Right ventricle myocardium inferior (tissue), 1 donor: ENCODE measurements at places on chromosomes 7 and 10. TPM values are rescaled to one million over a fixed set of nuclear protein-coding genes. Genes with fewer than 3 reads are reported as not detected.

GRCh38 chr10:71578069-71578468 lies 141.5 kb downstream of the C10orf105 start:
- DNase-seq = no peak

GRCh38 chr10:78473006-78473405 lies 439.3 kb downstream of the RPS24 start:
- DNase-seq = no peak

Gene TEX36
- not detected for total RNA-seq

DNA sequence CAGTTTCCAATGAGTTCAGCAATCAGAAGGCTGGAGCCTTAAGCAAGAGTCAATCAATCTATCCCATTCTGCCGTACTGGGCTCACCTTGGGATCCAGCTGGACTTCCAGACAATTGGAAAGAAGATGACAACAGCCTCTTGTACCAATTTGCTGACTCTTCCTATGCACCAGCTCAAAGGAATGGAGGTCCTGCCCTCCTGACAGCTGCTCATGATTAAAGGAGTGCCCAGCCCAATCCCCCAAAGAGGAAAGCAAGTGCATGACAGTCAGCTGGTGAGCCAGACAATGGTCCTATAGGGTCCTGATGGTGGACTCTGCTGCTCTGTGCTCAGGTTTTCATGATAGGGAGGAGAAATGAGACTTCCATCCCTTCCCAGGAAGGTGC lies 25.1 kb downstream of the VSTM4 start:
- DNase-seq = no peak

Gene FEZF1
- not detected for total RNA-seq

Gene GDF10
- total RNA-seq = 0.27 TPM

GRCh38 chr7:46054915-46055314 lies 133.8 kb upstream of the IGFBP3 start:
- no peak for DNase-seq

DNA sequence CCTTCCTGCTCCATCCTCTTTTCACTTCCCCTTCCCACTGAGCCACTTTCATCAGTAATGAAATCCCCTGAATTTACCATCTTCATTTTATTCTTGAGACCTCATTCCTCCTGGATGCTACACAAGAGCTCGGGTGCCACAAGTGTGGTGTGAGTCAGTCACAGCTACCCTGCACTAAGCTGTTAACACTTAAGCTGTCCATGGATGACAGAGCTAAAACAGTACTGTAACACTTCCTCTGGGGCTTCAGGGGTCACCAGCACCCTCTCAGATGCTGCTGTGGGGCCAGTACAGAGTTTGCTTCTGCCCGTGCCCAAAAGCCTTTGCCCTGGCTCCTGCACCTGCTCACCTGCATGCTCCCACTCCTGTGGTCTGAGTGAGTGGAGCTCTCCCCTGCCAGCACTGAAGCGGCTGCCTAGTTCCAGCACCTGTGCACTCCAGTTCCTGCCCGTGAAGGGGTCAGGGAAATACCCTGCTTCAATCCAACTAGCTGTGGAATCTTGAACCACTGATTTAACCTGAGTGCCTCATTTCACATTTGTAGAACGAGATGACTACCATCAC lies 71.9 kb downstream of the POT1 start:
- no peak for DNase-seq

Gene WAPL
- 21.5 TPM for total RNA-seq

DNA sequence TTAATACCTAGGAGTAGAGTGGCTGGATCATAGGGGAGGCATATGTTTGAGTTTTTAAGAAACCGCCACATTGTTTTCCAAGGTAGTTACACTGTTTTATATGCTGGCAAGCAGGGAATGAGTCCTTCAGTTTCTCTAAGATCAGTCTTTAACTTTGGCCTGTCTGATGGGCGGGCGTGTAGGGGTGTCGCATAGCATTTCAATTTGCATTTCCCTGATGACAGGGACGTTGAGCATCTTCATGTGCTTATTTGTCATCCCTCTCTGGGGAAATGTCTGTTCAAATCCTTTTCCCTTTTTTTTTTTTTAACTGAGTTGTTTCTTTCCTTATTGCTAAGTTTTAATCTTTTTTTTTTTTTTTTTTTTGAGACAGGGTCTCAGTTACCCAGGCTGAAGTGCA lies 9.8 kb downstream of the MTG1 start:
- no peak for DNase-seq

Gene STEAP4
- total RNA-seq = 25.2 TPM

GRCh38 chr10:83724471-83725241 lies 414.7 kb upstream of the GHITM start:
- no peak for DNase-seq

GRCh38 chr7:46993396-46993795 lies 588.5 kb downstream of the TNS3 start:
- no peak for DNase-seq

DNA sequence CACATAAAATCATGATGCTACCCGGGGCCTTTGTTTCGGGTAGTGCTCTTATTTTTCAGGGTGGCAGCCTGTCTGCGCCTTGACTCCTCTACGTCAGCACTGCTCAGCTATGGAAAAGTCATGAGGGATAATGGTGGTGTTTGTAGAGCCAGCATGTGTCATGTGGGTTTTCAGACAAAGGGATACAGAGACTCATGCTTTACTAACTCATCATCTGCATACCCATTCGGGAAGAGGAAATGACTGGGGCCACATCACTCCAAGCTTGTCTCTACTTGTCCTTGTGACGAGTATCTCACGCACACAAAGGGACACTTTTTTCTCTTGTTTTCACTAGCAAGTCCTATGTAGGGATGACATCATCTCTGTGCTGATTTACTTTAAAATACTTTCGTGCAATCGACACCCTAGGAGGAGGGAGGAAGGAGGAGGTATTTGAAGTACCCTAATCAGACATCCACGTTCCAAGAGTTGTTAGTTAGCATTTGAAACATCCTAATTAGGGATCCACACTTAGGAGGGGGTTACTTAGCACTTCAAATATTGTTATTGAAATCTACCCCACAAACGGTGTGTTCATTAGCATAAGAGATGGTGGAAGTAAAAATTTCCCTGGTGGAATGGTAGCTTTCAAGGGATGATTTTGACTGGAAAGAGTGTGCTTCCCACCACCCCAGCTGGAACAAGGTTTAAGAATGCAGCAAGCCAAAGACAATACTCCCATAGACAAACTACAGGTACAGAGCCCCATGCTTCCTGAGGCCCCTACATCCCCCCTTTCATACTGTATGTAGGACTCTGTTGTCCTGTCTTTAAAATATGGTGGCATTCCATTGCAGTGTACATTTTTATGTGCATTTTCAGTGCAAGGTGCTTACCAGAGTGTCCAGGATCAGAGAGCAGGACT lies 52.0 kb downstream of the THNSL1 start:
- no peak for DNase-seq

Gene TRIM73
- 0.41 TPM for total RNA-seq

Gene ATP5MK
- 1,179 TPM for total RNA-seq

Gene HOXA10
- not detected for total RNA-seq

Gene SPRN
- not detected for total RNA-seq

GRCh38 chr7:125061776-125062397 lies 132.3 kb upstream of the POT1 start:
- no peak for DNase-seq

Gene COBL
- 88.3 TPM for total RNA-seq

DNA sequence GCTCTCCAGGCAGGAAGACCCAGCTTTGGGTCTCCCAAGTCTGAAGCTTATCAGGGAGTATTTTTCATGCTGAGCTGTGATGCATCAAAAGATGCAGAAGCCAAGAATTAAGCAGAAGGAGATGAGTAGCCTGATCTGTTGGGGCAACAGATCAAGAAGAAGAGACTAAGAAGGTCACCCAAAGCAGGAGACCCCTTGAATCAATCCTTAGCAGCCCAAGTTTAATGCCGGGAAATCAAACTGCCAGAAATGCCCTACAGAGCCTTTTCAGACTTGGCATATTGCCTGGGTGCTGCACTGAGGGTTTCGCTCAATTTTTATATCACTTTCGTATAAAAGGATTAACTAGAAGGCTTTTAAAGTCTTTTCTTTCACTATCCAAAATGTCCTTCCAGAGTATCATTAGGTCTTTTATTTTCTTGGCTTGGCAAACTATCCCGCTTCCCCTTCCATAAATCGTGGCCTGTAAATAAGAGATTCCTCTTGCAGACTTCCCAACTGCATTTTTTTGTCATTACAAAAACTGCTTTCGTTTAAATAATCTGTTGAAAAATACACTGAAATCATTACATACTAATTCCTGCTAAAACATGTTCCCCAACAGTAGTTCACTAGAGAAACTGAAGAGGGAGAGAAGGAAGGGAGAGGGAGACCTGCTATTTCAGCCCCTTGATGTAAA lies 49.0 kb upstream of the STK17A start:
- DNase-seq = no peak
